Activated B cell treated with CpG ODN at 0.5 μM for 24 hours (primary cell): ENCODE measurements at places on chromosomes 4 and X. TPM values are rescaled to one million over a fixed set of nuclear protein-coding genes. Genes with fewer than 3 reads are reported as not detected.

Gene TCEAL6
- not detected in 2 replicates for total RNA-seq

Gene IL15
- total RNA-seq = 3.4 and 3.5 TPM in 2 replicates

Gene MAGEA2B
- total RNA-seq = not detected in 2 replicates

- DNase-seq = no peak
- H3K27ac ChIP-seq = no peak overlapping the region
- H3K36me3 ChIP-seq = no peaks in the 10 kb centered on the region
- no peaks in the 10 kb centered on the region for H3K4me1 ChIP-seq
- H3K27me3 ChIP-seq = no peaks in the 10 kb centered on the region
Measured at GRCh38 chr4:129970801-129971200, 874.8 kb downstream of the C4orf33 start.

- no peak for DNase-seq
- no peak overlapping the region for H3K27ac ChIP-seq
- H3K4me1 ChIP-seq = no peaks in the 10 kb centered on the region
Measured at GRCh38 chr4:110122201-110122600, 76.2 kb downstream of the ELOVL6 start.

DNA sequence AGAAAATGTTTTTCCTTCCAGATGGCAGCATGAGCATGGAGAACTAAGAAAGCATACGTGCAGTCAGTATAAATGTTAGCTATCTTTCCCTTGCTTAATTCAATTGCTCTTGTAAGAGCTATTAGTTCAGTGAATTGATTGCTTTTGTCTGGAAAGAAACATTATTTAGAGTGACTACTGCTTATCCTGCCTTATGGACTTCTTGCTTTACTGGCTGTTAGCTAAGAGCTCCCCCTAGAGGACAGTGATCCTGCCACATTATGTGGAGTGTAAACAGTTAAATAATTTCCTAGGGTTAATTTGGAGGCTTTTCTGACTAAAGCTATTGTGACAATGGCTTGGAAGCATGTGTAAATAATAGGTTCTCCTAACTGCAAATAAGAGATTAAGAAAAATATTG is 1402.4 kb downstream of the FAM133A start:
- no peaks in the 10 kb centered on the region for H3K36me3 ChIP-seq
- H3K4me3 ChIP-seq = no peak overlapping the region
- no peaks in the 10 kb centered on the region for H3K4me1 ChIP-seq
- no peak for DNase-seq

DNA sequence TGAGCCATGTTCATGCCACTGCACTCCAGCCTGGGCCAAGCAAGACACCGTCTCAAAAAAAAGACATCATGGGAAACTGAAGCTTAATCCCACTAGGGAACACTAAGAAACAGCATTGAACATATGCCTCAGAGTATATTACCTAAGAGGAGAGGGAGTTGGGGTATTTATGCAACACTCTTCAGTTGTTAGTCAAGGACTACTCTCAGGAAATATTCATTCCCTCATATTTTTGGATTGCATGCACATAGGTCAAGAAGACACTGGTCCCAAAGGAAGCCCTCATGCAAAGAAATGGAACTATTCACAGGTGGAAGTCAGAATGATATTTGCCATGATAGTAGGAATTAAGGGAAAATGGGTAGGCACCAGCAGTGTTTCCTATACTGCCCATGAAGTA is 22.8 kb upstream of the PAPSS1 start:
- no peak for DNase-seq
- no peak overlapping the region for H3K4me3 ChIP-seq
- no peak overlapping the region for H3K27ac ChIP-seq
- no peaks in the 10 kb centered on the region for H3K36me3 ChIP-seq

- peaks cover 7% of the 10 kb centered on the region for H3K27me3 ChIP-seq
- H3K36me3 ChIP-seq = no peaks in the 10 kb centered on the region
- no peaks in the 10 kb centered on the region for H3K4me1 ChIP-seq
Measured at GRCh38 chr4:185794637-185795036, 17.4 kb downstream of the SORBS2 start.

- H3K4me1 ChIP-seq = no peaks in the 10 kb centered on the region
- peaks cover 25% of the 10 kb centered on the region for H3K27me3 ChIP-seq
- no peaks in the 10 kb centered on the region for H3K36me3 ChIP-seq
- no peak for DNase-seq
Measured at GRCh38 chr4:73451404-73451803, 15.4 kb downstream of the AFP start.

GRCh38 chrX:25968920-25969319 is 169.2 kb upstream of the MAGEB18 start:
- no peaks in the 10 kb centered on the region for H3K27me3 ChIP-seq
- H3K36me3 ChIP-seq = no peaks in the 10 kb centered on the region
- no peak overlapping the region for H3K27ac ChIP-seq
- no peak overlapping the region for H3K4me3 ChIP-seq
- H3K4me1 ChIP-seq = no peaks in the 10 kb centered on the region
- no peak for DNase-seq

- no peaks in the 10 kb centered on the region for H3K27me3 ChIP-seq
- no peaks in the 10 kb centered on the region for H3K4me1 ChIP-seq
- no peak for DNase-seq
- no peak overlapping the region for H3K4me3 ChIP-seq
- no peaks in the 10 kb centered on the region for H3K36me3 ChIP-seq
Measured at GRCh38 chrX:6985537-6985936, 162.0 kb upstream of the STS start.
